ENCODE measurements at places on chromosomes 4 and X.

GRCh38 chr4:23878912-23879732 is 10.7 kb downstream of the PPARGC1A start:
- DNase-seq, result peak; percentile 40

GRCh38 chrX:17475449-17476217 is 100.6 kb downstream of the NHS start:
- no peak for DNase-seq

DNA sequence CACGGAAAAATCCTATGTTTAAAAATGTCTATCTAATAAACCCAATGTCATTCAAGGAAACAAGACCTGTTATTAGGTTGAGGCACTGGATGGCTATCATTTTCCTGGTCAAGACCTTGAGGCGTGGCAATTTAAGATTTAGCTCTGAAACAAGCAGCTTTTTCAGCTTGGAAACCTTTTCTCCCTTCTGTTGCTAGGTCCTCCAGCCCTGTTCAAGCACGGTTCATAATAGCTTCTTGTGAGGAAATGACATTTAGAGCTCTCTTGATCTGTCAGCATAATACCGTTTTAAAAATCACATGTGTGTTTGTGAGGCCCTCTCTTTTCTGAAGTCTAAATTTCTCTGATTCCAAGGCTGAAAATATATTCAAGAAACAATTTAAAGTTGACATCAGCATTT is 133.6 kb upstream of the GRPR start:
- DNase-seq, result no peak

DNA sequence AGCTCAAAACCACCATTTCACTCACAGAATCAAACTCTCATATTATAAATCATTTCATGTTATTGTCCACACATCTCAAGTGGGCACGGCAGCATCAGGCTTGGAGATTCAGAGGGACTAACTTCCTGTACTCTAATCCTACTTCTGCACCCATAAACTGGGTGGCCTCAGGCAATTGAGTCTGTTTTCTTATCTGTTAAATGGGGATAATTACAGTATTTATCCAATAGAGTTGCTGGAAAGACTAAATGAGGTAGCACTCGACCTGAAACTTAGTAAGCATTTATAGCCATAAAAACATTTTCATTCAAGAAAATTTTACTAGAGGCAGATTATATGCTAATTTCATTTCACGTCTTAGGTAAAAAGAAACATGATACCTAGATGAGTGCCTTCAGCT is 13.0 kb downstream of the TBC1D1 start:
- no peak for DNase-seq

DNA sequence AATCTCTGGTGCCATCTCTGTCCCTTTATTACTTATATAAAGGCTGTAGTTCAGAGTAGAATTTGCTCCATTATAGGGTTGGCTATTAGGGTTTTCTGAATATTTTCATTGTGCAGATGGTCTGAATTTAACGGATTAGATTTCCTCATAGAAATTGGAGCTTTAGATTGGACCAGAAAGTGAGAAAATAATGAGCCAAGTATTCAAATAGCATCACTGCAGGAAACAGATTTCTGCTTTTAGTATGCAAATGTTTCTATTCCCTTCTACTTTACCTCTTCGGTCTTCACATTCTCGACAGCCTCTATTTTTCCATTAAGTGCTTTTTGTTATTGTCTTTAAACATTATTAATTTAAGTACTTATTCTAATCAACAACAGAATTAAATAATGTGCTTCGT is 55.4 kb downstream of the TRIM2 start:
- no peak for DNase-seq

GRCh38 chr4:21991050-21991449 is 42.5 kb upstream of the KCNIP4 start:
- no peak for DNase-seq

- no peak for DNase-seq
Observed at GRCh38 chr4:177304094-177304493, 5.6 kb upstream of the NEIL3 start.

GRCh38 chrX:71994601-71995000 is 84.0 kb downstream of the NHSL2 start:
- no peak for DNase-seq

GRCh38 chr4:152436384-152436783 is 99.5 kb downstream of the FBXW7 start:
- no peak for DNase-seq

- DNase-seq, result no peak
Observed at GRCh38 chrX:132292793-132293192, 73.5 kb upstream of the RAP2C start.

DNA sequence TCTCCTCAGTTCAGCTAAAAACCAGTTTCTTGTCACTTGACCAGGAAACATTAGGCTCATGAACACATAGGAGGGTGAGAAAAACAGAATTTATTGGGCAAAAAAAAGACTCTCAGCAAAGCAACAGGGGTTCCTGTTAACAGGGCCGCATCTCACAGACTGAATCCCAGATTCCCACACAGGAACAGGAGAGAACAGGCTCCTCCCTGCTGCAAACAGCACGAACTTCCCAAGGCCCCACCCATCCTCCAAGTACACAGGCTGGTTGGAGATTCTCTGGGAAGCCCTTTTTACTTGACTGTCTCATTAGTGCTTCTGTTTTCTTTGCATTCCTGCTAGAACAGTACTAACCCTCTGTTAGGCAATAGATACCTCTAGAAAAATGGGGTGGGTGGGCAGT is 52.4 kb upstream of the IL21 start:
- no peak for DNase-seq

DNA sequence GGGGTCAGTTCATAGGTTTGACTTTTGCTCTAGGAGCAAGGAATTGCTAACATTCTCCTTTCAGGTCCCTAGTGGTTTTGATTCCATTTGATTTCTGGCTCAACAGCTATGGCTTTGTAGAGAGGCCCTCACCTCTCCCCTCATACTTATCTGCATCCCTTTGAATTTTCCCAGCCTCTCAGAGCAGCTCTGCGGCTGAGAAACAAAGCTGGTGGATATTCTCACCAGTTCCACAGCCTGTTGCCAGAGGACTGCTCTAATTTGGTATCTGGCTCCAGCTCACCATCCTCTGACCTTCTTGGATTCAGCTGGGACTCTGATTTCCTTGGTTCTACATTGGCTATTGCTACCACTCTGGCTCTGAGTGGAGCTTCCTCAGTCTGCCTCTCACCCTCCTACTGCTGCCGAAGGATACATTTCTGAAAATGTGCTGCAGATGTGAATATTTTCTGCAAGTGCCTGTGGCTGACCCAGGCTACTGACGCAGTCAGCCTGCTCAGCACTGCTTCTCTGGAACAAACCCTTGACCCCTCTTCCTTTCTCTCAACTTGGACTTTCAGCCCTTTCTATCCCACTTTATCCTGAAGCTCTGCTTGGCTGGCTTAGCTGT is 110.9 kb upstream of the ENPEP start:
- DNase-seq, result no peak

- no peak for DNase-seq
Observed at GRCh38 chrX:9825129-9825790, 39.0 kb downstream of the SHROOM2 start.

DNA sequence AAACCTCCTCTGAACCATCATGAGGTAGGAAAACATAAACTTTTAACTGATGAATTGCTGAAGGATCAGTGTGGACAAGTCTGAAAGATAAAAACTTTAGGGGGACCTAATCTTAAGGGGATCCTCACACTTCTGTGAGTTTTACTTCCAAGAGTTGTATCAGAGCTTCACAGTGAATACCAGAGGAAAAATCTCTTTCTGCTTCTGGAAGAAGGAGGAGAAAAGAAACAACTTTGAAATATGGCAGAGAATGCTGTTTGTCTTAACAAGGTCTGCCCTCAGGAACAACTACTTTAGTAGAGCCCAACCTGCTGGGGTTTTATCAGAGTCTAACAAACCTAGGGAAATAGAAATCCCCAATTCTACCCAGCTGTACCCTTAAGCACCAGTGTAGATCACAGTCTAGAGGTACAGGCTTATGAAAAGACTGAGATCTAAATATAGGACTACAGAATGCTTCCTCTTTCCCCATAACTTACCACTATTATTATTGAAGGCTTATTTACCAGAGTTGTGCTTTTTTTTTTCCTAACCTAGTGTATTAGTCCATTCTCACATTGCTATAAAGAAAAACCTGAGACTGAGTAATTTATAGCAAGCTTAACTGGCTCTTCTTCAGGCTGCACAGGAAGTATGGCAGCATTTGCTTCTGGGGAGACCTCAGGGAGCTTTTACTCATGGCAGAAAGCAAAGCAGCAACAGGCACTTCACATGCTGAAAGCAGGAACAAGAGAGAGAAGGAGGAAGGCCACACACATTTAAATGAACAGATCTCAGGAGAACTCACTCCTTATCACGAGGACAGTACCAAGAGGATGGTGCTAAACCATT is 167.9 kb downstream of the CAMK2D start:
- DNase-seq, result no peak

- no peak for DNase-seq
Observed at GRCh38 chr4:2981256-2981819, 18.0 kb downstream of the GRK4 start.

DNA sequence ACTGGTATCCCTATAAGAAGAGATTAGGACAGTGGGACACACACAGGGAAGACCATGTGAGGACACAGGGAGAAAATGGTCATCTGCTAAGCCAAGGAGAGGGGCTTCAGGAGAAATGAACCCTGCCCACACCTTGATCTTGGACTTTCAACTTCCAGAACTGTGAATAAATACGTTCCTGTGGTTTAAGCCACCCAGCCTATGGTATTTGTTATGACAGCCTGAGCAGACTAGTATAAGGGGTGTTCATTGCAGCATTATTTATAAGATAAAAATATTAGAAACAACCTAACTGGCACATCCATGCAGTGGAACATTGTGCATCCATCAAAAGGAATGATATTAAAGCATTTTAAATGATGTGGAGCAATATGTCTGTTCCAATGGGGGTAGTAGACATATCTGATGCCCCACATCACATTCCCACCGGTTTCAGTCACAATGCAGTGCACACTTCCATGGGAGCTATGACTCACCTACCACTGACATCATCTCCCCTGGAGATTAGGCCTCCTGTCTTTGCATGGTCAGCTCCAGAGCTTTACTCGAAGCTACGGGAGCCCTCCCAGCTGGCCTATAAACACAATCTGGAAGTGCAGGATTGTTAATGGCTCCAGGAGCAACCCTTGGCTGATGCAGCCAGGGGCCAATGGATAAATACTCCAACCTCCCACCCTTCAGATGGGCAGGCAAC is 38.9 kb upstream of the MAMLD1 start:
- no peak for DNase-seq

DNA sequence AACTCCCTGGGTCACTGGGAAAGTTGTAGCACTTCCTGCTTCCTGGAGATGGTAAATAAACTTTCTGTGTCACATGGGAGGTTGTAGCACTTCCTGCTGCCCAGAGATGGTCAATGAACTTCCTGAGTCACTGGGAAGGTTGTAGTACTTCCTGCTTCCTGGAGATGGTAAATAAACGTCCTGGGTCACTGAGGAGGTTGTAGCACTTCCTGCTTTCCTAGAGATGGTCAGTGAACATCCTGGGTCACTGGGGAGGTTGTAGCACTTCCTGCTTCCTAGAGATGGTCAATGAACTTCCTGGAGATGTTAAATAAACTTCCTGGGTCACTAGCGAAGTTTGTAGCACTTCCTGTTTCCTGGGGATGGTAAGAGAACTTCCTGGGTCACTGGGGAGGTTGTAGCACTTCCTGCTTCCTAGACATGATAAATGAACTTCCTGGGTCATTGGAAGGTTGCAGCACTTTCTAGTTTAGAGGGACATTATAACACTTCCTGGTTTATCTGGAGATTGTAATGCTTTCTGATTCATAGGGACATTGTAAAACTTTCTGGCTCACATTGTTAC is 62.3 kb upstream of the CD99 start:
- DNase-seq, result no peak

DNA sequence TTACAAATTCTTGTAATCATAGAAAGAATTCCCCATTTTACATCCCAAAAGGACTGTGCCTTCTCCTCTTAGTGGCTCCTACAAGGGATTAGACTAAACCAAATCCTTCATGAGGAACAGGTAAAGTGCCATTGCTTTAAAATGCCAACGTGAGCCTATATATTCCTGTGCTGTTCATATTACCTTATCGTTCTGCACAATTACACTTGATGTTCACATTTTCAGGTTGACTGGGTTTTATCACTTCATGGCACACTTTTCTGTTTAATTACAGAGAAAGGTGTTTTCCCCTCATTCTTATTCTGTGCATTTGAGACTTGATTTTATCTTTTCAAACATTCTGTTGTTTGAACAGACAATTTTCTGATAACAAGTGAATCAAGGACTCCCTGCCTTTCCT is 645.6 kb upstream of the FTHL17 start:
- no peak for DNase-seq

DNA sequence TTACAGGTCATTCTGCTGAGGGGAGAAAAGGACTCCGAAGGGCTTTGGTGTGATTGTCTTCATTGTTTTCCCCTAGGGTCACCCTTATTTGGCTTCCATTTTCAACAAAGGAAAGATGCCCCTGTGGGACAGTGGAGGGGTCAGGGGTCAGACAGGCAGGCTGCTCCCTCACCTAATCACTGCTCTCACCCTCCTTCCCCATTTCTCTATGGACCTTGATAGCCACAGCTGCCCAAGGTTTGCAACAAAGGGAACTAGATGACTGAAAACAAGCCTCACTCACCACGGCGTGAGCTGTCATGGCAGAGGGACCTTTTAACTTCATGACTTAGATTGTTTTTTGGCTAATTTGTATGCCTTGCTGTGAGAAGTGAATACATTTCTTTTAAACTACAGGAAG is 40.7 kb downstream of the C4orf51 start:
- no peak for DNase-seq

GRCh38 chrX:13102636-13103035 is 58.2 kb upstream of the FAM9C start:
- no peak for DNase-seq

- DNase-seq, result peak; percentile 53
Observed at GRCh38 chrX:110425222-110426154, 66.8 kb downstream of the RTL9 start.

GRCh38 chr4:24032371-24032989 is 142.6 kb upstream of the PPARGC1A start:
- DNase-seq, result no peak

- no peak for DNase-seq
Observed at GRCh38 chrX:109440475-109440874, 41.4 kb downstream of the GUCY2F start.

- DNase-seq, result peak; percentile 57
Observed at GRCh38 chr4:110085131-110085530, 113.3 kb downstream of the ELOVL6 start.

GRCh38 chr4:182809417-182810102 is 107.6 kb downstream of the DCTD start:
- no peak for DNase-seq

- DNase-seq, result no peak
Observed at GRCh38 chrX:8887004-8887403, 85.8 kb upstream of the FAM9A start.

All from NCI-H2029 treated with DMSO at 0.1 percent for 48 hours (cell line).